BE2C (cell line): ENCODE measurements at places on chromosomes 4 and X.

DNA sequence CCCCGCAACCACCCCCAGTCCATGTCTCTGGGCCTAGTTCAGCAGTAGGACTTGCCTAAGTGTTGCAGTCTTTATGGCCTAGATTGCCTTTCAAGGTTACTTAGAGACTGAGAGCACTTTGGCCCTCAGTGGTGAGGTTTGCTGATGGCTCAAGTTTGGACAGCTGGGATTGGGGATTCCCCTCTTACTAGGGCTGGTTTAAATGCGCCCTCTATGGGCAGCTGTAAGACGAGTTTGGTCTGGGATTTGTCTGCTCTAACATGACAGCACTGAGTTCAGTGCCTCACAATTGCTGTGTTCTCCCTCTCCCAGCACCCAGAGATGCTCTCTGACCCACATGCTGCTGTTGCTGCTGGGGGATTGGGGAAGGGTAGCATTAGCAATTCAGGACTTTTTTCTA is 23.1 kb downstream of the DACH2 start:
- DNase-seq: no peak

GRCh38 chr4:24743927-24744326 is 51.4 kb upstream of the SOD3 start:
- DNase-seq: no peak

DNA sequence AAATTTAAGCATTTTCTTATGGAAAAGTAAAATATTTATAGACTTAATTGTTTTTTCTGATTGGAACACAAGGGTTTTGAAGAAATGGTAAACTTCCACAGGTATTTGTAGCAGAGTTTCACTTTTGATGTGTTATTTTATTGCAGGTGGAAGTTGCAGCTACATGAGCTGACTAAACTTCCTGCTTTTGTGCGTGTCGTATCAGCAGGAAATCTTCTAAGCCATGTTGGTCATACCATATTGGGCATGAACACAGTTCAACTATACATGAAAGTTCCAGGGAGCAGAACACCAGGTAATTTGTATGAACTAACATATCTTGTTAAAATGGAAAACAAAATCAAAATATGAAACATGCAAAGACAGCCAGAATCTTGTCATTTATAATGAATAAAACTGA is 117.4 kb downstream of the DIPK2B start:
- DNase-seq: no peak

GRCh38 chr4:74631988-74632387 is 162.3 kb downstream of the BTC start:
- DNase-seq: no peak

GRCh38 chr4:122688529-122689140 is 43.9 kb upstream of the BBS12 start:
- no peak for DNase-seq

DNA sequence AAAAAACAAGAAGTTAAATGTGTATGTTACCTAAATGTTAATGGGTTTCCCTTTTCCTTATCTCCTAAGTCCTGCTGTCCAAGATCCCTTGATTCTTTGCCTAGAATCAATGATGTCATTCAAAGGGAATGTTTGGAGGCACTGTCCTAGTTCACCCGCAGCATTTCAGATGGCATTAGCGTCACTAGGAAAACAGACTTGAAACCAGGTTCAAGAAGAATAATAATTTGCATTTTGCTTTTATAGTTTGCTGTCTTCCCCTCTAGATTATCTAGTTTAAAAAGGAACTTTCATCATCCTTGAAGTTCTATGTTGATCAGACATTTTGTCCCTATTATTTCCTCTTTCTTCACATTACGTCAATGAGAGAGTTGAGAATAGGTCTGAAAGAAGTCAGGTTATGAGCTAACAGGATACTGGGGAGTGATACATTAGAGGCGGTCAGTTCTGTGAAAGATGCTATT is 234.1 kb upstream of the PGRMC2 start:
- DNase-seq: no peak

DNA sequence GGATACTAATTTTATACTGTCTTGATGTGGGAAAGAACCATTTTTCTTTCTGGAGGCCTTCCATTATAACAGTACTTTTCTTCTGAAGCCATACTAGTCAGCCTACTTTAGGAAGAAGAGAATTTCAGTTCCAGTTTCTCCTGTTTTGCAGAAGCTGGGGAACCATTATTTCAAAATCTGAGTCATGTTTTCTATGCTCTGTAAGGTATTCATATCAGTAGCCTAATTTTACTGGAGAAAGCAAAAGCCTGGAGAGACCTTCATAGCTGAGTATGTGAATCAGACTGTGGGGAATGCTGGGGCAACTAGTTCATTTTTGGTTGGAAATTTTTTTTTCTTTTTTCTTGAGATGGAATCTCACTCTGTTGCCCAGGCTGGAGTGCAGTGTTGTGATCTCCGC is 22.4 kb downstream of the AFF1 start:
- DNase-seq: no peak

DNA sequence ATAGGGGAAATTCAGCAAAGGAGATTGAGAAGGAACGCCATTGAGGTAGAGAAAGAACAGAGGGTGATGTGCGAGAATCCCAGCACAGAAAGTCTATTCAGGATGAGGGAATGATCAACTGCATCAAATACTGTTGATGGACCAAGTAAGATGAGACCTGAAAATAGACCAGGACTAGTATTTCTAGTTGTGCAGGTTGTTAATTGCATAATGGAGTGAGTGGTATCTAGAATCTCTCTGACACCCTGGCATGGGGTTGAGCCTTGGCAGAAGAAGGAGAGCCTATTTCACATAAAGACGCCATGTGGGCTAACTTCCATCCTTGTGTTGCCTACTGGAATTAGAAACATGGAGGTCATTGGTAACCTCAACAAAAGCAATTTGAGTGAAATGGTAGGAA is 135.6 kb downstream of the TMEM164 start:
- DNase-seq: no peak

GRCh38 chrX:13816176-13816575 is 717 bp downstream of the GPM6B start:
- DNase-seq: no peak

DNA sequence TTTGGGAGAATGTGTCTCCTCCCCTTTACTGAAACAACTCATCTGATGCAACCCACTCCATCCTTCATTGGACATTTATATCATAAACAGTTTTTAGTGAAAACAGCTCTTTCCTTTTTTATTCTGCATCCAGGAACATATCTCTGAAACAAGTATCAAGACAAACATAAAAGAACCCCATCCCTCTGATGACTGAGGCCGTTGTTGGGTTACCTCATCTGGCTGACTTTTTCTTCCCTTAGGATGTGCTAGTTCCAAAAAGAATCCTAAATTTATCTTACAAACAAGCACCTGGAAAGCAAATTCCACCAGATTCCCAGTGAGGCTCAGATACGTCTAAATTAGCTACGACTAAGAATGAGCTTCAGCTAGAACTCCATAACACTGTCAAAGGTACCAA is 483.7 kb upstream of the INTU start:
- no peak for DNase-seq

DNA sequence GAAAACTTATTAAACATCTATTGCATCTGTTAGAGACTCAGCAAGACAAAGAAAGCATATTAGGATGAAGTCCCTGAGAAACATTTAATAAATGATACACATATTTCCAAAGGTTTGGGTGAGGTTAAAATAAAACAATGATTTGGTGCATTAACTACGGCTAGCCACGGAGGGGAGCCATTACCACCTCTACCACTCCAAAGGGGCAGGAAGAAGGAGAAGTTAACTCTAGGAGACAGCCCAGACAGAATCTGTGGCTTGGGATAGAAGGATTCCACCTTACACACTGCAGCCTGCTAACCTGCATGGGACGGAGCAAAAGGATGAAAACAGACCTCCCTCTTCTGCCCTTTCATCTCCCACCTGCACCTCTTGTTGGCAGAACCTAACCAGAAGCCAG is 189.1 kb upstream of the C1QTNF7 start:
- peak; percentile 34 for DNase-seq

- no peak for DNase-seq
Measured at GRCh38 chrX:24306440-24306839, 7.4 kb downstream of the SUPT20HL2 start.

- DNase-seq: no peak
Measured at GRCh38 chr4:7282786-7283440, 90.6 kb downstream of the SORCS2 start.

- DNase-seq: no peak
Measured at GRCh38 chr4:26206999-26207398, 113.8 kb upstream of the RBPJ start.

DNA sequence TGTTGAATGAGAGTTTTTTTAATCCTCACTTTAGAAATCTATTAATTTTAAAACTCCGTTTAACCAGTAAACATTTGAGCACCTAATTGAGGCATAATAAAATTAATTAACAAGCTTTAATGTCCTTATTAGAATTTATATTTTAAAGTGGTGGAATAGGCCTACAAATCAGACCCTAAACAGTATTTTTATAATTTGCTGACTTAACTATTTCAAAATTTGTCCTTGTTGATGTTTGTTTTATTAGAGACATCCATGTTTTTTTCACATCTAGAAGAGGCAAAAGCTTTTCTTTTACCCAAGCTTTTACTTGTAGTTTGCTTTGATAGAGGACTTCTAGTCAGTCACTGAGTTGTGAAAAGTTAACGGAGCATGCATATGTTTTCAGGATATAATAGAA is 3.8 kb downstream of the SAP30 start:
- no peak for DNase-seq

- no peak for DNase-seq
Measured at GRCh38 chrX:43836435-43837184, 45.6 kb downstream of the MAOB start.

DNA sequence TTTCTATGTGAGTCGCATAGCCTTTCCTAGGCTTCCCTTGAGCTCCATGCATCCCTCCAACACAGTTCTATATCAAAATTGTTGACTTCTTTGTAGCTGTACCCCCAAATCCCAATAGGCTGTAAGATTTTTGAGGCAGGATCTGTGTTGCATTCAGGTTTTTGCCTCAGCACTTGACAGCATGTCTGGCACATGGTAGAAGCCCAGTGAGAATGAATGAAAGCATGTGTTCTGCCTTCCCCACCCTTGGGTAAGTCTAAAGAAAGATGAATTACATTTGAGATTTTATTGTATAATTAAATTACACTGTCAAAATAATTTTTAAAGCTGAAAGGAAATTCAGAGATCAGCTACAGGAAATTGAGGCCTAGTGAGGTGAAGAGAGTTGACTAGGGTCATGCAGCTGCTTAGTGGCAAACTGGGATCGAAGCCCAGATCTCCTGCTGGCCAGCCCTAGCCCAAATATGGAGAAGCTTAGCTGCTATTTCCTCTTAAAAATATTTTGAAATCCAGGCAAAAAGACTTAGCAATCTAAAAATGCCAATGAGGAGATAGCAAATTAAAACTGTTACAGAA is 122.5 kb downstream of the SPATA18 start:
- no peak for DNase-seq

DNA sequence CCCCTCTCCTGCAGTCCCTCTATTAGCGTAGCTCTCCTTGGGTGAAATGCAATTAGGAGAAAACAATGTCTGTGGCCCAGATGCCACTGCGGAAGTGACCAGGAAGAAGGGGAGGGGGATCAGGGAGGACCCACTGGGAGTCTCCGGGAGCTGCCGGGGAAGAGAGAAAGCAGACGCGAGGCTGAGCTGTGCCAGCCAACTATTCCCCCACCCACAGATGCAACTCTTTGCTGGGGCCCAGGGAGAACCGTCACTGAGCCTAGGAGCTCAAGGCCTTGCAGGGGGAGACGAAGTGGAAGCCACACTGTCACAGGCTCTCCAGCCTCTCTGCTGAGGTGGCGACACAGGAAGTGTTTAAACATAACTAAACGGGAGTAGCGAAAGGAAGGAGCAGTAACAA is 149.2 kb downstream of the BCOR start:
- DNase-seq: peak; percentile 79

DNA sequence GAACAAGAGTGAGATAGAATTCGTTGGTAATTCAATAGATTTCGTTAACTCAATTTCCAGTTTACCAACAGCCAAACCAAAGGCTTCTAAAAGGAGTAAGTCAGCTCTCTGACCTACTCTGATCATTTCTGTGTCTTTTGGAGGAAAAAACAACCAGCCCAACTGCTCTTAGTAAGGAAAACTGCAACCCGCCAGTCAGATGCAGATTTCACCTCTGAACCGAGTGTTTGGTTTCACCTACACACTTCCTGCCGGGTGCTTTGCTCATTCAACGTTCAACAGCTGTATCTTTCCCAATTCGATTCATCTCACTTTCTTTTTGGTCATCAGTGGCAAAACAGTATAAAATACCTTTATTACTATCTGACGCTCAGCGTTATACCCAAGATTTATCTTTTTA is 24.5 kb downstream of the TMSB4X start:
- DNase-seq: no peak

GRCh38 chrX:46841346-46841745 is 4.5 kb downstream of the RP2 start:
- peak; percentile 17 for DNase-seq

GRCh38 chrX:127726227-127726626 is 326.0 kb downstream of the ACTRT1 start:
- DNase-seq: no peak

- DNase-seq: no peak
Measured at GRCh38 chrX:39497702-39498265, 600.0 kb downstream of the BCOR start.

DNA sequence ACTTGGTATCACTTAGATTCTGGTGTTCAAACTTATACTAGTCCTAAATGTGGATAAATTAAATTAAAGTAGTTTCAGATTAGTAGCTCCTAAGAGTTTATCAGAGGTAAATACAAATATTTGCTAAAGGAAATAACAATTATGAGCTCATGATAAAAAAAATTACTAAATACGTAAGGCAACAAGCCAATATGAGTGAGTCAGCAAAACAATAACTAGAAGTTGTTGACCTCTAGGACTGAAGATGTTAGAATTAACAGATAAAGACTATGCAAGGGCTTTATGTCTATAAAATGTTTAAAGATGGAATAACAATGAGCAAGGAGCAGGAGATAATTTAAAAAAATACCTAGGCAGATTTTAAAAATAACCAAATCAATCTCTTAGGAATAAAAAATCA is 195.8 kb downstream of the CLCN4 start:
- DNase-seq: no peak

DNA sequence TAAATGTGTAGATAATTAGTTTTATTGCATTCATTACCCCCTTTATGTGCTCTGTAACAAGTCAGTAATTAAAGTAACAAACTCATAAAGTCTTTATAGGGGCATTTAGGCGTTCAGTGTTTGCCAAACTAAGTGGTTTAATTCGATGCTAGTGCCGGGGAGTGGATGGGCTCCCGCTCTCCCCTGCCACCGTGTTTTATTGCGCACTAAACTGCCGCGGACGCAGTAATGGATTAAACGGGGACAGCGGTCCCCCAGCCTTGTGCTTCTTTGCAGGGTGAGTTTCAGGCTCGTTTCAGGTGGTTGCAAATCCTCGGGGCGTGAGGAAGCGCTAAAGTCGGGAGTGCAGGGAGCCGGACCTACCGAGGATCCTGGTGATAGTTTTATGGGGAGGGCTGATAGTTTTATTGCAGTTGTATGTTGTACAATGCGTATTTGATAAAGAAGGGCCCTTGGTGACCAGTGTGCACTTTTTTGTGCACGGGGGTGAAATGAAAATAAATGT is 1.6 kb upstream of the PHOX2B start:
- peak; percentile 14 for DNase-seq

GRCh38 chrX:9342561-9343051 is 122.3 kb upstream of the TBL1X start:
- DNase-seq: peak; percentile 77

GRCh38 chrX:130556951-130557350 is 155.2 kb downstream of the RBMX2 start:
- DNase-seq: no peak
